NCI-H2081 treated with DMSO at 0.1 percent for 48 hours (cell line): ENCODE measurements at places on chromosomes 5 and 9.

DNA sequence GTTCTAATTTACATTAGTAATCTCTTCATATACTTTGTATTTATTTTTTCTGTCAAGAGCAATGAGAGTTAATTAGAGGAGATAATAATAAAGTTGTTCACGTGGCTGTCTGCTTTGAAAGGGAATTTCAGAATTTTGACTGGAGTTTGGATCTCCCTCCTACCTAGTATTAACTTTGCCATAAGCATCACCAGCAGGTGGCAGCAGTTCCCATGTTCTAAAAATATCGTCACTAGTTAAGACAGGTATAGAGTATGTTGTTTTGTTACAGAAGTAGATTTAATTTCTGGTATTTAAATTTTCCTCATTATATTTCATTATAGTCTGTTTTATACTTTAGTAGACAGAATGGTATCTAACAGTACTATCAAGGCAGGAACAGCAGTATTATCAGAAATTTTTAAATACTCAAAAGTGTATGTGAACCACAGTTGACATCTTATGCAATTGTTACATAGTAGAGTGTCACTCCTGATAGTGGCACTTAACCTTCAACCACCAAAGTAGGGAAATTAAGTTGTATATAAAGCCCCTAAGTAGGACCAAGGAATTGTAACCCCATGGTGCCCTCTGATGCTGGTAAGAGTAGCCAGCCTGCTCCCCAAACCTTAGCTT, 20.4 kb downstream of the GNPDA1 start:
- no peak for DNase-seq

GRCh38 chr5:55994495-55994997, at the start of gene IL6ST:
Gene IL6ST (minus strand): TSS chr5:55994963. CDS start chr5:55976278, 18,685 bp downstream.
- DNase-seq: no peak

GRCh38 chr9:95185956-95186355, 131.6 kb downstream of the FANCC start:
- no peak for DNase-seq

GRCh38 chr9:26786564-26786963, 106.0 kb downstream of the CAAP1 start:
- no peak for DNase-seq

- DNase-seq: no peak
Measured at GRCh38 chr5:109880907-109881685, 191.4 kb downstream of the MAN2A1 start.

DNA sequence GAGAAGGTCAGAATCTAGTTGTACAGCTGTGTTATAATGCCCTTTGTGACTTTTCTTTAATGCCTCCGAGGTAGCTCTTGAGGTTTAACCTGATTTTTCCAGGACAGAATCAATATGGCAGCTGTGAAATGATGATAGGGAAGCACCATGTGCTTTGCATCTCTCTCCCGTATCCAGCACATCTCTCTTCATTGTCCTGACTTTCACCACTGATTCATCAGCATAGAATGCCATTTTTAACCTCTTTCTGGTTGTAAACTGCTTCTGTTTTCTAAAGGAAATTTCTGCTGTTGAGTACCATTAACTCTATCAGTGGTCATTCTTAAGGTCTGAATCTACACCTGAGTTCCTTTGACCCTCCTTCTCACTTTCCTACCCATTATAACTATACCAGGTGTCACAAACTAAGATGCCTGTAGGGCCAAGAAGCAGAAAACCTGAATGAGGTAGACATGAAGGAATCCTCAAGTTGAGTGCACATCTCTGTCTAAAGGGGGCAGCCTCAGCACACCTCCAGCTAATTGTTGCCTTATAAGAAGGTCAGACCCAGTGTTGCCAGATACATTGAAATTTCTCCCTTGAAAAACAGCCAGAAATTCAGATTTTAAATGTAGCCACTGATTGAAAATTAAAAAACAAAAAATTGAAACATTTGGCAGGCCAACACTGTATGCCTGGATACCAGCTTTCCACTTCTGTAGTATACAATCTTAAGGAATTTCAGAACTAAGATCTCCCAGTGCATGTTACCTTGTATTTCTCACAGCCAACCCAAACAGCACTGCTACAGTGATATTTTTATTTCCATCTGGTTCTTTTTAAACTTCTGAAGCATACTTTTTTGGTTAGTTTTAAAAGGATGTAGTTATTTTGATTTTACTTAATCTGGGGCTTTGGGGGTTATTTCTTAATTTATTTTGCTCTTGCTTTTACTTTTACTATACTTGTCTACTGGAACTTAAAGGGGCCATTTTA, 35.8 kb upstream of the TLX3 start:
- no peak for DNase-seq

- DNase-seq: no peak
Measured at GRCh38 chr9:126874546-126875314, 14.3 kb downstream of the ZBTB34 start.

DNA sequence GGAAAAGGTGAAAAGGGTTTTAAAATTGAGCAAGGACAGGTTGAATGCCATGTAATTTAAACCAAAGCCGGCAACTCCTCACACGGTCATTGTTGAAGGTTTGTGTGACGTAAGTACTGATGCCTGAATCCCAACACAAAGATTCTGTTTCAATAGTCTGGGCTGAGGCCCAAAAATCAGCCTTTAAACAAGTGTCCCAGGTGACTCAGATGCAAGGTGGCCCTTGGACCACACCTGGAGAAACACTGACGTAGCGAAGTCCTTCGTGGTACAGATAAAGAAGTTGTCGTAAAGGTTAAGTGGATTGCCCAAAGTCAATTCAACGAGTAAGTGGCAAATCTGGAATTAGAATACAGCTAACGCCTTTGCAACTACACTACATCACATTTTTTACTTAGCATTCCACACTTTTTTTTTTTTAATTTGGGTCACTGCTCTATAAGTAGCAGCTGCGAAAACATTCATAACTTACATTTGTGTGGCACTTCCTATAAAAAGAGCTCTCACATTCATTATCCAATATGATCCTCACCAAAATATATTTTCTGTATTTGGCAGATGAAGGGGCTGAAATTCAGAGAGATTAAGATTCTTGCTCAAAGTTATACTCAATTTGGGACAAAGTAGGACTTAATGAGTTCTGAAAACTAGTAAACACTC, 111.3 kb downstream of the LPAR1 start:
- DNase-seq: no peak

DNA sequence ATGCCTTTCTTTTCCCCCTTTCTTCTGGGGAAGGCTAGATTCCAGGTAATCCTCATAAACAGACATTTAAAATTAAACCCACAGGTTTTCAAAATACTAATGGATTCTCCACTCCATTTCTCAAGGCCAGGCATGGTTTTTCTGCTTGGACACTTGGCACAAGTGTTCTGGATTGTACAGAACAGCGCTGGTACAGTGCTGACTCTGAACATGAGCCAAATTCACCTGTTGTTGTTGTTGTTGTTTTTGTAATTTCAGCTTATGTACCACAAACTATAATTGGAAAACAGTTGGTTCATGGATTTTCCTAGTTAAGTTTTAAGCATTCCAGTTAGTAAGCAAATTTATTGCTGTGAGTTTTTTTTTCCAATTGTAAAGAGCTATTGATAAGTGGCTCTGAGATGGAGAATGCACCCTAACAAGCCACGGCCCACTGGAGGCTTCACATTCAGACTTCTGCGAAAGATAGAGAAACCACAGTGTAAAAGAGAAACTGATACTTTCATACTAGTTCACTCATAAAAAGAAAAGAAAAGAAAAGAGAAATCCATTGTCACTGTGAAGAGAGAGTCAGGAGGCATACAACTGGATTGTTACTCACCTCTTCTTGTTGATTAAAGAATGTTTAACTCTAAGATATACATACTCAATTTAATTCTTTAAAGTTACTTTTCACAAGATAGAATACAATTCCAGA, 16.2 kb upstream of the ITGA1 start:
- no peak for DNase-seq

GRCh38 chr9:126532019-126532462, 81.7 kb upstream of the LMX1B start:
- DNase-seq: no peak

GRCh38 chr9:7770111-7770510, 29.5 kb downstream of the DMAC1 start:
- DNase-seq: no peak

DNA sequence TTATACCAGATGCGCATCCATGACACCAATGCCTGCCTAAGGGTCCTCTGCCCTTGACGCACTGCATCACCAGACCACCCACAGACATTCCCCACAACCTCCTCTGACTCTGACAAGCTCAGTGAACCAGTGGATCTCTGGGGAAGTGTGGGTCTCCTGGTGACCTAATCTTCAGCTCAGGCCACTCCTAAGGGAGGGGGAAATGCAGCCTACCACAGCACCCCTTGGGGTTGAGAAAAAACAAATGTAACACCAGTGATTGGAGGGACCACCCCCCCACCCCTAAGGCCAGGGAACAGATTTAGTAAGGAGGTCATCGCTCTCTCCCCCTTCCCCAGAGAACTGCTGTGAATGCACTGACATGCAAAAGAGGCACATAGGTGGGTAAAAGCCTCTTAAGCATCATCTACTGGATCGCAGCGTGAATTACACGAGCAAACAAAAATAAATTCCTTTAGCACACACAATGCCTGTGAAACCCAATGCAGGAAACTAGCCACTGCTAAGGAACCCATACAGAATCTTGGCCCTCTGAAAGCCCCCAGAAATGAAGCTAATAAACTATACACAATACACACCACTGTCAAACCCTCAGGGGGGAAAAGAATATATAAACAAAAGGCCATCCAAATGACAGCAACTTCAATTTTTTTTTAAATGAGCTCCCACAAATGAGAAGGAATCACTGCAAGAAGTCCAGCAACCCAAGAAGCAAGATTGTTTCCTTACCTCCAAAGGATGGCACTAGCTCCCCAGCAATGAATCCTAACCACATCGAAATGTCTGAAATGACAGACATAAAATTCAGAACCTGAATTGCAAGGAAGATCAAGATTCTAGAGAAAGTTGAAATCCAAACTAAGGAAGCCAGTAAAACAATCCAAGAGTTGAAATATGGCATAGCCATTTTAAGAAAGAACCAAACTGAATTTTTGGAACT, 513.7 kb upstream of the PTGER4 start:
- no peak for DNase-seq

DNA sequence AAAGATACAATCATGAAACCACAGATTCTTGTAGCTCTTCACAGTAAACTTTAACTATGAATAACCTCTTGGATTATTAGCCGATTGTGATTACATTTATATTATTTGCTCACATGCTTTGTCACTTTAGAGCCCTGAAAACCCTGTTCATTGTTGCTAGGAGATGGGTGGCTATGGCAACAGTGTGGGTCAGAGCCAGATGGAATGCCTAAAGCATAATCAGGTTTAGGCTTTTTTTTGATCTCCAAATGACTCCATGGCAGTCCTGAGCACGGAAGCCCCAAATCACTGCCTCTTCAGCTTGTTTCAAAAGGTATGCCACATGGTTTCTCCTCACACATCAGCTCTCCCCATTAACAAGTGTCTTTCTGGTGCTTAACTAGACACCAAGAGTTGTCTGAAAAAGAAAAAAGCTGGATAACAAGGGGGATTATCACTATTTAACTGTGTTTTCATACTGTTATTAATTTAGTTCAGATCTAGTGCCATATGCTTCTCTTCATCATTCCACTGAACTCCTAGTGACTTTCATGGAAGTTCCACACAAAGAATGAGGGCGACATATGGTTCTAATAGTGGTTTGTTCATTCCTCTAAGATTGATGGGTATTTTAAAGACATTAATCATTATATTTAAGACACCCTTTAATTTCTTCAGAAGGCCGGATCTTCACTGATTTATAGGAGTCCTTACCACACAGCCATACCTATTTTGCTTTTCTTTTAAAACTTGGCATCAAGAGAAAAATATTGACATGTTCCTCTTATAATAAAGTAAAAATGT, 88.8 kb upstream of the PAM start:
- DNase-seq: no peak

- no peak for DNase-seq
Measured at GRCh38 chr9:134949681-134950385, 32.1 kb upstream of the FCN1 start.

GRCh38 chr9:136886610-136887597, 588 bp downstream of the TRAF2 start:
- DNase-seq: no peak

- no peak for DNase-seq
Measured at GRCh38 chr9:95551406-95551805, 34.6 kb upstream of the PTCH1 start.
